ENCODE measurements at places on chromosomes 6 and 20. TPM values are rescaled to one million over a fixed set of nuclear protein-coding genes. Genes with fewer than 3 reads are reported as not detected.
A peak's percentile ranks its signal among the peaks of the same experiment; 100 is the strongest.

DNA sequence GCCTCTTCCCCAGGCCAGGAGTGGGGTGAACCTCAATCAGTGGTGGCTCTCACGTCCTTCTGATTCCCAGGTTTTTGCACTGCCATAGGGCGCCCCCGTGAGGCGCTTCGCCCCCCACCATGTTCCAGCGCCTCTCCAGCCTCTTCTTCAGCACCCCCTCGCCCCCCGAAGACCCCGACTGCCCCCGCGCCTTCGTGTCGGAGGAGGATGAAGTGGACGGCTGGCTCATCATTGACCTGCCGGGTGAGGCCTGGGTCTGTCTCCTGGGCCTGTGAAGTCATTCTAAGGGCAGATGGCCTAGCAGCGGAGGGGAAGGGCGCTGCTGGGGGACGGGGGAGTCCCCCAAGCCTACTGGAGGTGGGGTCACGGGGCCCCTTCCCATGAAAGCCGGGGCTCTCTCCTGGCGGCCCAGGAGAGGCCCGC is 4.5 kb downstream of the TP53INP2 start:
- H3K27ac ChIP-seq = peak overlapping the region; percentile 47
- peaks cover 25% of the 10 kb centered on the region for H3K4me1 ChIP-seq
- H3K36me3 ChIP-seq = peaks cover 4% of the 10 kb centered on the region
- peak; percentile 79 for DNase-seq

- no peak for DNase-seq
- H3K4me3 ChIP-seq = no peak overlapping the region
- no peaks in the 10 kb centered on the region for H3K27me3 ChIP-seq
- no peak overlapping the region for H3K27ac ChIP-seq
- no peaks in the 10 kb centered on the region for H3K36me3 ChIP-seq
Observed at GRCh38 chr6:51184046-51184445, 365.4 kb downstream of the TFAP2B start.

- H3K4me3 ChIP-seq = no peak overlapping the region
- peaks cover 14% of the 10 kb centered on the region for H3K27me3 ChIP-seq
- no peak overlapping the region for H3K27ac ChIP-seq
- no peaks in the 10 kb centered on the region for H3K4me1 ChIP-seq
Observed at GRCh38 chr6:164108092-164108491, 693.6 kb downstream of the QKI start.

- no peak overlapping the region for H3K4me3 ChIP-seq
- H3K27ac ChIP-seq = no peak overlapping the region
- H3K36me3 ChIP-seq = no peaks in the 10 kb centered on the region
Observed at GRCh38 chr20:61812121-61812844, 253.4 kb downstream of the TAF4 start.

- no peaks in the 10 kb centered on the region for H3K27me3 ChIP-seq
Observed at GRCh38 chr6:158255275-158255988, 56.8 kb upstream of the TULP4 start.

- H3K27me3 ChIP-seq = no peaks in the 10 kb centered on the region
- no peak for DNase-seq
- H3K4me3 ChIP-seq = no peak overlapping the region
- H3K27ac ChIP-seq = no peak overlapping the region
- H3K4me1 ChIP-seq = no peaks in the 10 kb centered on the region
- H3K36me3 ChIP-seq = peaks cover 30% of the 10 kb centered on the region
Observed at GRCh38 chr6:20955131-20955530, 420.9 kb downstream of the CDKAL1 start.

DNA sequence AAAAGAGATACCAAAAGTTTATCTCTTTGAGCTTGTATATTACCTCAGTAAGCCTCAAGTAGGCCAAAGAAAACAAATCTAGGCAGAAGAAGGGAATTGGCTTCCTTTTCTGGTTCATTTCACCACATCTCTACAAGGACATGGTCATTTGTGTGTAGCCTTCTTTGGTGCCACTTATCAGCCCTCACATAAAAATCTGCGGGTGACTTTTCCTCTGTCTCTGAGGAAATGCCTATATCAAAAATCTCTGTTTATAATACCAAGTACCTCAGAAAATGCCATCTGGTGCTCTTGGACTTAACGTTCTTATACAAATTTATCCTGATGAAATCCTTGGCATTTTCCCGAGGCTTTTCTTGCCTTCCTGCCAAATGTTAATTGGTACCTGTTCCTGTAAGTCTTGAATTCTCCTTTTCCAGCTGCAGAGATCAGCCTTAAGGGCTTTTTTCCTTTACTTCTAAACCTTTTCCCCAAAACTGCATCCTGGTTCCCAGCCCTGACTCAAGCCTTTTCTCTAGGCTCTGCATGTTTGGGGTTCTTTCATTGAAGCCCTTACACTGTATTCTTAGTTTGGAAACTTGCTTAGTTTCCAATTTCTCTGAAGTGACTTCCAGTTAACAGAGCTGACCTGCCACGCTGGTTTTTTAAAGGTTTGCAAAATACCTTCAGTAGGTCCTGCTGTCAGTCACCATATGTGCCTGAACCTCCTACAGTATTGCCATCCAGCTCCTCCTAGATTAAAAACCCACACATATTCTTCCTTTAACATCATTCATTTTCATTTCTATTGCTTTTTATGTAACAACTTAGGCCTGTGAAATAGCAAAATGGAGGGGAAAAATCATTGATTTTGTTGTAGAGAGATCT is 191.2 kb upstream of the PREP start:
- H3K36me3 ChIP-seq = no peaks in the 10 kb centered on the region
- no peak for DNase-seq
- H3K4me1 ChIP-seq = peaks cover 18% of the 10 kb centered on the region
- no peak overlapping the region for H3K4me3 ChIP-seq
- H3K27ac ChIP-seq = no peak overlapping the region

STXBP5 gene
- 14.4 TPM for total RNA-seq

PPP1R3G gene
- total RNA-seq = 0.11 TPM

Data from activated CD4-positive, alpha-beta T cell treated with anti-CD3 and anti-CD28 coated beads for 36 hours (primary cell).